Stimulated activated CD8-positive, alpha-beta memory T cell treated with anti-CD3 and anti-CD28 coated beads, Interleukin-2, amount 100 ng/mL, for 48 hours (primary cell): ENCODE measurements at places on chromosomes 12 and 14.

DNA sequence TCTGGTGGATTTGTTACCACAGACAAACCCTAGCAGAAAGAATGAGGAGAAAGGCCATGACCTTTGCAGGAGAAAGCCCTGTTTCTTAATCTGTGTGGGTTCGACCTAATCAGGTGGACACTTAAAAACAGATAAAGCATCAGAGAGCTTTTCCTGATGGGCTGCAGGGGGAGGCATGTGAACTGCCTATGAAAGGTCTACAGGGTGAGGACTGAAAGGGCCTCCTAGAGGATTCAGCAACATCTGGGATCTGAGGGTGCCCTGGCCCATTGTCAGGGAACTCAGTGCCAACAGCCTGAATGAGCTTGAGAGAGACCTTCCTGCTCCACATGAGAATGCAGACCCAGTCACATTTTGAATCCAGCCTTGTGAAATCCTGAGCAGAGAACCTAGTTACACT is 178.8 kb upstream of the DDHD1 start:
- DNase-seq, result no peak

- peak; percentile 16 for DNase-seq
These were observed 110.9 kb downstream of the KSR2 start for GRCh38 chr12:117857632-117858612.

- DNase-seq, result peak; percentile 3
These were observed 412.3 kb downstream of the RPS29 start for GRCh38 chr14:49173765-49174373.

DNA sequence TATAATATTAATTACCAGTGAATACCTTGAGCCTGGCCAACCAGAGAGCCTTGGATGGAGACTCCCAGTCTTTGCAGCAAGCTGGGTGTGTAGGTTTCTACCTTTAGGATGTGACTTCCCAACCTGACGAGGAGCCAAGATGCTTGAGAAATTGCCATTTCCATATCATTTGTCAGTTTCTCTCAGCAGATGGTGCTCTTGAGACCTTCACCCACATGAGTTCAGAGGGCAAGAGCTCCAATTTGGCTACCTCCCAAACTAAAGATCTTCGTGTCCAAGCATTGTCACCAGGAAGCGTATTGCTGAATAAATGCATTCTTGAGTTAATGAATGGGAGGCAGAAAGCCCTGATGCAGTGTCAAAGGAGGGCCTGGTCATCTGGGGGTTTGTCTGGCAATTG is 106.4 kb upstream of the TBX5 start:
- DNase-seq, result no peak

GRCh38 chr14:93331728-93332396 is 974 bp downstream of the BTBD7 start:
- no peak for DNase-seq
